ENCODE measurements at places on chromosomes 6 and 20.
A peak's percentile ranks its signal among the peaks of the same experiment; 100 is the strongest.

- DNase-seq = no peak
These were observed 7.7 kb downstream of the MAS1 start for GRCh38 chr6:159898519-159898918.

DNA sequence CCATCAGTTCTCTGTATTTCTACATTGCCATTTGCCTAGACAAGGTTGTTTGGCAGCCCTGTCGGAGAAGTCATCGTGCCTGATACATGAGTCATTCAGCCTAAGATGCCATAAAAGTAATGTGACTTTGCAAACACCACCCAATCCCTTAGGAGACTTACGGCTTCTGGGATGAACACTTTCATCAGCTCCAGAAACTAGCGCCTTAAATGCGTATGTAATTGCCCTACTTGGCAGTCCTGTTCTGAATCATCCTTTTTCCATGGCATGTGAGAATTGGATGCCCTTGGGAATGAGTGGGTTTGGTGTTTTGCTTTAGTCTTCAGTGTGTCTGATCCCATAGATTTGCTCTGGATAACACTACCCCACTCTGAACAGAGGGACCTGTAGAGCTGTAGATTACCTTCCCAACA, 158.5 kb downstream of the SASH1 start:
- no peak for DNase-seq

GRCh38 chr6:29632789-29633533, at the start of gene GABBR1:
Gene GABBR1 (minus strand): TSS chr6:29633183. CDS start chr6:29632385, 798 bp downstream.
- peak; percentile 73 for DNase-seq

DNA sequence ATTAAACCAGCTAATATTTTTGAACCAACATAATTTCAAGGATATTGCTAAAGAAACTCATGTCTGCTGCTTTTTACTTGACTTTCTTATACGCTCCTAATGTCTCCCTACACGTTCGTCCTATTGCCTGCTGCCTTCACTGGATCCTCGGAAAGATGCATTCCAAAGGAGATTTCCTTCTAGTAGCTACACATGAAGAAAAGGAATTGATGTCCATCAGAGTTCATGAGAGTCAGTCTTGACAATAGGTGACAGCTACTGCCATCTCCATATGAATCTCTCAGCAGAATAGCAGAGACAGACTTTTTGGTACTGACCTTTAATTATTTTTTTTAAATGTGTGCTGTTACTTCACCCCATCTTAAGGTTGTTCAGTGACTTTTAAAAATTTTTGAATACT, 24.2 kb upstream of the COL9A1 start:
- DNase-seq = no peak
